Activated T-helper 1 cell treated with anti-CD3 and anti-CD28 coated beads, Interleukin-2, amount 50 U/mL, for 16 hours (primary cell): ENCODE measurements at places on chromosomes 2 and 18.

- DNase-seq = no peak
These were observed 2.3 kb downstream of the GPR155 start for GRCh38 chr2:174484573-174484972.

GRCh38 chr2:27863146-27863545 lies 27.0 kb downstream of the RBKS start:
- no peak for DNase-seq

DNA sequence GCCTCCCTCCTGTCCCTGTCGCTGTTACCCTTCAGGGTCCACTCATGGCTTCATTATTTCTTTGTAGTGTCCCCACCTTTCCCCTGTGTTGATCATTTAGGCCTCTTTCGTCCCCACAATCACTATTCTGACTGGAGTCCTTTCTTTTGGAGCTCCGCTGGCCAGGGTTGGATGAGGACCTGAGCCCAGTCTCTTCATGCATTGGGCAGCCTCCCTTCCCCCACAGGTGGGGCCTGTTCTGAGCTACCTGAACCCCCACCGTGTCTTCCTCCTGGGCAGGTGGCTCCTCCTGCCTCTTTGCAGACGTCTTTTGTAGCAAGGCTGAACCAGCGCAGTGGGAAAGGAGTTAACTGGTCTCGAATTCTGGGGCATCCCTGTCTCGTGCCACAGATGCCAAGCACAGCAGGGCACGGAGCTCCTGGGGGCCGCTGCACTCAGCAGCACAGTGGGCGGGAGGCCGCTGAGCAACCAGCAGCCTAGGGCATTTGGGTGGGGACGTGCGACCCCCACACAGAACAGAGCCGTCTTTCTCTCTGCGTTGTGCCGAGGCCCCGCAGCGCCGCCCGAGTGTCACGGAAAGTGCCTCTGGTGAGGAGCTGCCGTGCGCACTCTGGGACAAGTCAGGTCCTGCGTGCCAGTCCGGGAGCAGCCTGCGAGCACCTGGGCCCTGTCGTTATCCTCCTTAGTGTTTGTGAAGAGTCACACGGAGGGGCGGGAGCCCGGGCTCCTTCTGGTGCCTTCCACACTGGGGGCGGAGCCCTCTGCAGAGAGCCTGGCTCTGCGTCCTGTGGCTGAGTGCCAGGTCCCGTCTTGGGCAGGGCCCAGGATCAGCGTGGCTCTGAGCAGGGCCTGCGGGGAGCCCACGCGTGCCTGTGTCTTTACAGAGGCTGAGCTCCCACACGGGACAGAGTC lies 130.1 kb downstream of the NFATC1 start:
- no peak for DNase-seq

DNA sequence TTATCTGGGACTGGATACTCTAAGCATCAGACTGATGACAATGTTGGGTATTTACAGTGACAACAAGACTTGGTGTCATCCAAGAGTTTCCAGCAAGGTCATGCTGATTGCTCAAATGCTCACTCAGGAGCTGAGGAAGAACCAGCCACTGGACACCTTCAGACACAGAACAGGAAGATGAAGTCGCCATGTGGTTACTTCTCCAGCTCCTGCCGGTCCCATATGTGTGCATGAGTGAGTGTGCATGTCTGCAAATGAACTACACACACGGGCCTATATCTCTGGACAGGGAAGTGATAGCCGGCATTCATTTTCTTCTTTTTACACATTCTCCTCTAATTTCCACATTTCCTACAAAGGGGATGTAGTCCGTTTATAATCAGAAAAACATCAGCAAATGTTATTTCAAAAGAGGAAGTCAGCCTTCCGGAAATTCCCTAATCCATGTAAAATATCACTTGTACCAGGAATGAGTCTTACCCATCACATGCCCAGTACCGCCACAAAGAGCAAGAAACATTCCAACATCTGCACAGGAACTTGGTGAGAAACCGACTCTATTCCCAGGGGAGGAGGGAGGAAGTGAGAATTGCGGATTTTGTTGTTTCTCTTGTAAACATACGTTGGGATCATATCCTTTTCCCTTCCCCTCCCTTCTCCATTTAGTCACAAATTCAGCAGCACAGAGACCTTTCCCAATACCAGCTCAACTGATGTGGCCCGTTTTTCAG lies 10.8 kb downstream of the RFX8 start:
- no peak for DNase-seq

DNA sequence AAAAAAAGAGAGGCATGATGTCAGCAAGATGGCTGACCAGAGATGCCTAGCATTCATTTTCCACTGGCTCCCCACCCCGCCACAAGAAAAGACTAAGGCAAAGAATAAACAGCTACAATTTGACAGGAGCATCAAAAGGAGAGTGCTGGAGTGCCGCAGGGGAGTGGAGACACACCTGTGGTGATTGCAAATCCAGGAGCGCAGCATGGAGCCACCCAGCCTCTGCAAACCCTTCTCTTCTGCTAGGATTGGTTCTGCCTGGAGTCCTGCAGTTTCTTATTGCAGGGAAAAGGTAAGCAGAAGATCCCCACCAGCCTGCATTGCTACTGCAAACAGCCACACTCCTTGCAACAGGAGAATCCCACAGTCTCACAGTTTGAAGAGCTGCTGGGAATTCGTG lies 26.1 kb downstream of the BOLL start:
- no peak for DNase-seq

DNA sequence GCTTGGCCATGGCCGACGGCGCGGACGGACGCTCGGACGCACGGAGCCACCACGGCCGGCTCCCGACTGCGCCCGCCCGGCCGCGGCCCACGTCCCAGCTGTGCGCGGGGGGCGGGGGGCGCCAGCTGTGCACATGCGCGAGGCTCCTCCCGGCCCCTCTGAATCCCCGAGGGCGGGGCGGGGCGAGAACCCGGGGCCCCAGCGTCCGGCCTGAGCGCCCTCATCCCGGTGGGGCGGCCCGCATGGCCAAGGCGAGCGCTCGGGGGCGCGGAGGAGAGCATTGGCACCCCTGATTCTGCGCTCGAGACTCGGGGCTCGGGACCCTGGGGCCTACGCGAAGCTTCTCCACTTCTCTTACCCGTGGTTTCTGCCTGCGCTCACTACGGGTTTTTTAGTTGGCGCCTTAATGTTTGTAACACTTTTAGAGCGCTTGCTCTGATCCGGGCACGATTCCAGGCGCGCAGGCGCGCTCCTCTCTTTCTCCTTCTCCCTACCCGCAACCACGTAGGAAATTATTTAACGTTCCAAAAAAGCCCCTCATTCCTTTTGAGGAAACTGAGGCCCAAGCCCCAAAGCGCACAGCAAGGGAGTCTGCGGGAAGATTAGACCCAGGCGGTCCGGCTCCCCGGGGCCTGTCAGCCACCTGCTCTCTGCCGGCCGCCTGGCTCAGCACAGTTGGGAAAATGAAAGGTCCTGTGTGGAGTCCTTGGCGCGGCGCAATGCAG lies at the start of gene PXDN:
TSS of gene PXDN (minus strand) at position 70 of the 725 bp plus-strand sequence. CDS start at position 10, 60 bp downstream.
- no peak for DNase-seq

GRCh38 chr2:191302459-191303139 lies 57.4 kb downstream of the MYO1B start:
- DNase-seq = no peak

GRCh38 chr2:112541315-112542122 lies 746 bp upstream of the POLR1B start:
- DNase-seq = peak; percentile 56
